CD4-positive, alpha-beta T cell treated with Interferon gamma for 1 hour (primary cell): ENCODE measurements at places on chromosomes 7 and 10.

DNA sequence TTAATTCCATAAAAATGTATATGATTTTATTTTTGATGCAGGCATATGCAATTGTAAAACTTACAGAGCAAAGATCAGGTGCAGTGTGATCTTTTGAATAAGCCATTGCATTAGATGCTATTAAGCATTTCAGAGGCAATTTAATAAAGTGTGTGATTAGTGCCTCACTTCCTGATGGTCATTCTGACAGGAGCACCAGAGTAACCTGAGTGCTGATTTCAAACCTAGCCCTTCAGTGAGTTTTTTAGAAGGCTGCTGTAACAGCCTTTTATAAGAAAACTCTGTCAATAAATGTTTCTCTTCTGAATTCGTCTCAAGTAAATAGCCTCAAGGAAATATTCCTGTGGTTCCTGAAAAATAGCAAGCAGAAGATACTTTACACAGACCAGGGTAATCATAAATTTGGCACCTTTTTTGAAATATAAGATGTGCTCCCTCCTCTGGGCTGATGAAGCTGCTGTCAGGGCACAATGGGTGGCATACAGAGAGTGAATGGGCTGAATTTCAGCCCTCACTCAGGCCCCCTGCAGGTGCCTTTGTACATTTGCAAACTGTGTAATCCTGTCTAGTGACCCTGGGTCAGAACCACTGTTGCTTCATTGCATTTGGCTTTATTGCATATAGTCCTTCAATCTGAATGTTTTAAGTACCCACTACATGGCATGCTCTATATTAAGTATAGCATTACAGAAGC lies 193.7 kb upstream of the CSTF2T start:
- no peak for DNase-seq

DNA sequence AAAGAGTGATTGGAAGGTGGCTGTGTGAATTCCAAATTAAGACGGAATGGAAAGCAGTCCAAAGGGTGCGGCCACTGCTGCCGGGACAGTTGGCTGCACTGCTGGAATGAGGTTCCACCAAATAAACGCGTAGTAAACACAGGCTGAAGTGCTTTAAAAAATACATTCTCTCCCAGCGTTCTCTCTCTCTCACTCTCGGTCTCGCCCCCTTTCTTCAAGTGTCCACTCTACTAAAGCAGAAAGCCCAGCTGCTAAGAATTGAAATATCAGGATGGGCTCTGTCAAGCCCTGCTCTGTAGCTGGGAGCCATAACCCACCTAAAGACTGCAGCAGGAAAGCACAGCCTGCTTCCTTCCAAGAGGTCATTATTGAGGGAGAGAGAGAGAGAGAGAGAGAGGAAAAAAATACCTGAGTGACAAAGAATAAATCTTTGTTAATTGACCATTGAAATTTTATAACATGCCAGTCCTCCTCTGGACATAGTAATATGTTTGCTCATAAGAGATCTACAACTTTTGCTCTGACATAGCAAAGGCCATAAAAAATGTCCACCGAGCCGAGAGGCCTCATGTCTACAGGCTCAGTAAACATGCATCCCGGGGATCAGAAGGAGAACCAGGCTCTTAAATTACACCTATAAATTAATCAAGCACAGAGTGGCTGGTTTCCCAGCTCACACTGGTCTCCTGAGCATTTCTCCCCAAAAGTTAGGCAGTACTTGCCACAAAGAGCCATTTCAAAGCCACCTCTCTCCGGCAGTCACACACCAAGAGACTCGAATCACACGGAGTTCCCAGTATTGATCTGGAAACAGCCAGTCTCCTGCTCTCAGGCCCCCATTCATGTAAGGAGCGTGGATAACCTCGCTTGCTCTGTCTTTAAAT lies 72.8 kb downstream of the FGFR2 start:
- DNase-seq, result no peak

GRCh38 chr7:149723082-149723767 lies 50.2 kb downstream of the ZNF467 start:
- no peak for DNase-seq

GRCh38 chr10:28768227-28768626 lies 90.9 kb downstream of the BAMBI start:
- no peak for DNase-seq

GRCh38 chr10:113094114-113094486 lies 144.1 kb downstream of the TCF7L2 start:
- no peak for DNase-seq

DNA sequence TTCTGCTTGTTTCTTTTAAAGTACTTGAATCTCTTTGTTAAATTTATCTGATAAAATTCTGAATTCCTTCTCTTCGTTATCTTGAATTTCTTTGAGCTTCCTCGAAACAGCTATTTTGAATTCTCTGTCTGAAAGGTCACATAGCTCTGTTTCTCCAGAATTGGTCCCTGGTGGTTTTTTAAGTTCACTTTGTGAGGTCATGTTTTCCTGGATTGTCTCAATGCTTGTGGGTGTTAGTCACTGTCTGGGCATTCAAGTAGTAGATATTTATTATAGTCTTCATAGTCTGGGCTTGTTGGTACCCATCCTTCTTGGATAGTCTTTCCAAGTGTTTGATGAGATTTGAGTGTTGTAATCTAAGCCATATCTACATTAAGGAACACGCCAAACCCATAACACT lies 1060.6 kb downstream of the LRMDA start:
- no peak for DNase-seq

DNA sequence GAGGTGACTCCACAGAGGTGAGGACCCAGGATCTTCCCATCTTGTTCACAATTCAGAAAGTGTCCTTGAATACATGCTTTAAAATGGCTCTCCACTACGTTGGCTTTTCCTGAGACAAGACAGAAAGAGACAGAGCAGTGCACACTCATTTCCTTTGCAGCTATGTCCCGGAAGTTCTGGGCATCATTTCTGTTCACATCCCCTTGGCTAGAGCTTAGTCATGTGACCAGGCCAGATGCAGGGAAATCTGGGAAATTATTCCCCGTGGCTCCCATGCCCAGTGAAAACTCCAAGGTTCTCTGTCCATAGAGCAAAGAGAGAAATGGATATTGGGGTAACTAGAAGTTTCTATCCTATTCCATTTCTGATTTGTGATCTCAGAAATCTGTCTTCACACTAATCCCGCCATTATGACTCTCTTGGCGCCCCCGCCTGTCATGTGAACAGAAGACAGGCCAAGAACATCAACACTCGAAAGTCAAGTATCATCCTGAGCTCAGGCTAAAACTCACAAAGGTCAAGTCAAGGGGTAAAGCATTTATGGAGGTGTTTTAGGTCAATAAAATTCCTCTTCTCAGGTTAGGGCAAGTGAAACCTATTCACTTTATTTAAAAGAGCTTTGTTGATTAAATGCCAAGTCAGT lies 251.4 kb upstream of the HABP2 start:
- DNase-seq, result no peak

- DNase-seq, result peak; percentile 40
Observed at GRCh38 chr10:96789571-96790108, 42.5 kb upstream of the LCOR start.

GRCh38 chr7:12703881-12704280 lies 16.4 kb downstream of the ARL4A start:
- no peak for DNase-seq

DNA sequence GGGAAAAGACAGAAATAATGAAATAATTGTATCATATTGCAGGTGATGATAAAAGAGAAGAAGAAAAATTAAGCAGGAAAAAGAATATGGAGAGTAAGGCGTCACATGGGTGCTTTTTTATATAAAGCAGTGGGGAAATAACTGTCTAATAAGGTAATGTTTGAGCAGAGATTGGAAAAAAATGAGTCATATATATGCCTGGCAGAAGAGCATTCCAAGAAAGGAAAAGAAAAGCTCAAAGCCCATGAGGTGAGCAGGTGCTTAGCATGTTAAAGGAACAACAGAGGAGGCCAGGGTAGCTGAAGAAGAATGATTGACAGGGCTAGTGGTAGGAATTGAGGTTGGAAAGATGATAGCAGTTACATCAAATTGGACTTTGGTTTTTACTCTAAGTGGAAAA lies 739.5 kb downstream of the SORCS1 start:
- no peak for DNase-seq

- no peak for DNase-seq
Observed at GRCh38 chr10:110700947-110701616, 56.9 kb downstream of the RBM20 start.

- no peak for DNase-seq
Observed at GRCh38 chr10:123496375-123496774, 169.8 kb upstream of the GPR26 start.

DNA sequence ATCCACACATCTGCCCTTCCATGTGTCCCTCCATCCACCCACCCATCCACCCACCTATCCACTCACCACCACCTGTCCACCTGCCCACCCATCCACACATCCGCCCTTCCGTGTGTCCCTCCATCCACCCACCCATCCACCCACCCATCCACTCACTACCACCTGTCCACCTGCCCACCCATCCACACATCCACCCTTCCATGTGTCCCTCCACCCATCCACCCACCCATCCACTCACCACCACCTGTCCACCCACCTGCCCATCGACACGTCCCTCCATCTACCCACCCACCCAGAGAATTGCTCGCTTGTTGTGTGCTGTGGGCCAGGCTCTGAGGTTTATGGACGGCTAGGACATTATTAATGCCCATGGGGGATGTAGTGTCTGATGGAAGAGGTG lies 500.2 kb downstream of the DNAJB6 start:
- DNase-seq, result no peak

- DNase-seq, result no peak
Observed at GRCh38 chr7:15782656-15783055, 96.2 kb upstream of the MEOX2 start.

GRCh38 chr7:124072603-124073309 lies 39.9 kb upstream of the TMEM229A start:
- DNase-seq, result no peak

DNA sequence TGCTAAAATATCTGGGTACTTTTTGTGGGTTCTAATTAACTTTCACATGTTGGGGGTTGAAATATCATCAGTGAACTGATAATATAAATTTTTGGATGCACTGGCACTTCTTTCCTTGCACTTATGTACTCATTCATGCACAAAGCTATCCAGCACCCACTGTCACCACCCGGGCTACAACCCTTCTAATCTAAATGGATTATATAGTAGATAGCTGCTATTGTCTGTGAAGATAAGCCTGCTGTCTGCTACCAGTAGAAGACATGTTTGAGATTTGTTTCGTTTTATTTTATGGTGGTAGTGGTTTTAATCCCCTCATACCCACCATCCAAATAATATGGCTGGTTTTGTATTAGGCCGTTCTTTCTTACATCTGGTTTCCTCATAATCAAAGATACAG lies 353.5 kb upstream of the LRGUK start:
- DNase-seq, result no peak

GRCh38 chr10:84264611-84265141 lies 19.8 kb downstream of the RGR start:
- peak; percentile 57 for DNase-seq

- DNase-seq, result no peak
Observed at GRCh38 chr7:148919859-148920258, 35.8 kb upstream of the EZH2 start.

GRCh38 chr10:23197416-23197861 lies 5.3 kb downstream of the PTF1A start:
- DNase-seq, result no peak

DNA sequence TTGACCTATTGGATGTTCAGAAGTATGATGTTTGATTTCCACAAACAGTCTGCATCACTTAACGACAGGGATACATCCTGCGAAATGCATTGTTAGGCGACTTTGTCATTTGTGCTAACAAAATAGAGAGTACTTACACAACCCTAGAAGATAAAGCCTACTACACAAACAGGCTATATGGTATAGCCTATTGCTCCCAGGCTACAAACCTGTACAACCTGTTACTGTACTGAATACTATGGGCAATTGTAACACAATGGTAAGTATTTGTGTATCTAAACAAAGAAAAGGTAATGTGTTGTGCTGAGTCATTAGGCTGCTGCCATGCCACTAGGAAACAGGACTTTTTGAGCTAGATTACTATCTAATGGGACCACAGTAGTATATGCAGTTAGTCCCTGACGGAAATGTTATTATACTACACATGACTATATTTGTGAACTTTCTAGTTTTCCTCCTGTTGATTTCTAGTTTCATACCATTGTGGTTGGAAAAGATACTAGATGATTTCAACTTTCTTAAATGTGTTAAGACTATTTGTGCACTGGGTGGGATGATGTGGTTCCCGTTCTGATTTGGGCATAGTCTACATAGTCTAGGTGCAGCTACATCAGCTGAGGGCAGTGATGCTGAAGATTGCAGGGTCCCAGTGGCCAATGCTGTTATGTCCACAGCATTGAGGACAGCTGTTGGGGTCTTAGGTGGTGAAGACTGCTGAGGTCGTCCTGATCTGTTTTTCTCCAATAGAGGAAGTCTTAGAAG lies 161.7 kb downstream of the HTR7 start:
- no peak for DNase-seq

DNA sequence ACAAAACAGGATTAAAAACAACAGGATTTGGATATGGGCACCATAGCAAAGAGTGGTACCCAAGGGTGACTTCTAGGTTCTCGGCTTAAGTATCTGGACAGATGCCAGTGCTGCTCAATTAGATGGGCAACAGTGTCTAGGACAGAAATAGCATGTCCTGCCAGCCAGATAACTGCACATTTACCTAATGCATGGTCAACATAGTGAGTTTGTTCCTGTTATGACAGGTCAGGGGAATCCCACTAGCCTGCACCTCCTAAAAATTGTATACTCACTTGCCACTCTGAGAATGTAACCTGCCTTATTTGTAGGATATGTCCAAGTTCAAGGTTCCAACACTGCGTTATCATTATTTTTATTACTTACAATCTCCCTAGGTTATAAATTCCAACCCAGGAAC lies 471.7 kb downstream of the GRM8 start:
- DNase-seq, result no peak

DNA sequence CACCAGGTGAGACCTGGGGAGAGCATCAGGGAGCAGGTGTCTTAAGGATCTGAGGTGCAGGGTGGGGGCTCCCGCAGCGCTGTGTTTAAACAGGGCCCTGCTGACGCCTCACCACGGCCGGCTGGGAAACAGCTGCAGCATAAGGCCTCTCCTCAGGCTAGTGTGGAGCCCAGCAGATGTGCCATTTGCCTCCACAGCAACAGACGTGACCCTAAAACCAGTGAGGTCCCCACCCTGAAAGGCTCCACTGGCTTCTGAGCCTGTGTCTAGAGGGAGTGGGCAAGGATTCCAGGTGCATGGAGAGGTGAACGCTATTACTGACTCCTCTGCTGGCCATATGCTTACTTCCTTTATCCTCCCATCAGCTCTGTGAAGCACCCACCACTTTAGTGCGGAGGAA lies 47.8 kb downstream of the SYPL1 start:
- DNase-seq, result no peak

GRCh38 chr10:31477584-31477983 lies 158.6 kb downstream of the ZEB1 start:
- no peak for DNase-seq
